GM23338 (cell line): ENCODE measurements at places on chromosomes 3 and 15. TPM values are rescaled to one million over a fixed set of nuclear protein-coding genes. Genes with fewer than 3 reads are reported as not detected.

The GOLGA8Q gene
- not detected in 2 replicates for total RNA-seq

The PROS1 gene
- total RNA-seq, result 2.5 and 4.1 TPM in 2 replicates

- no peak overlapping the region for H3K4me3 ChIP-seq
- H3K4me1 ChIP-seq, result no peaks in the 10 kb centered on the region; the same call in 1 of the 2 replicates
- no peaks in the 10 kb centered on the region for H3K36me3 ChIP-seq
- H3K27ac ChIP-seq, result no peak overlapping the region
- no peaks in the 10 kb centered on the region for H3K27me3 ChIP-seq
These were observed 7.6 kb downstream of the CX3CR1 start for GRCh38 chr3:39272191-39272590.

- no peaks in the 10 kb centered on the region for H3K36me3 ChIP-seq
- H3K27me3 ChIP-seq, result no peaks in the 10 kb centered on the region
- DNase-seq, result no peak
- no peak overlapping the region for H3K27ac ChIP-seq
These were observed 38.8 kb upstream of the PLXND1 start for GRCh38 chr3:129645286-129645685.

DNA sequence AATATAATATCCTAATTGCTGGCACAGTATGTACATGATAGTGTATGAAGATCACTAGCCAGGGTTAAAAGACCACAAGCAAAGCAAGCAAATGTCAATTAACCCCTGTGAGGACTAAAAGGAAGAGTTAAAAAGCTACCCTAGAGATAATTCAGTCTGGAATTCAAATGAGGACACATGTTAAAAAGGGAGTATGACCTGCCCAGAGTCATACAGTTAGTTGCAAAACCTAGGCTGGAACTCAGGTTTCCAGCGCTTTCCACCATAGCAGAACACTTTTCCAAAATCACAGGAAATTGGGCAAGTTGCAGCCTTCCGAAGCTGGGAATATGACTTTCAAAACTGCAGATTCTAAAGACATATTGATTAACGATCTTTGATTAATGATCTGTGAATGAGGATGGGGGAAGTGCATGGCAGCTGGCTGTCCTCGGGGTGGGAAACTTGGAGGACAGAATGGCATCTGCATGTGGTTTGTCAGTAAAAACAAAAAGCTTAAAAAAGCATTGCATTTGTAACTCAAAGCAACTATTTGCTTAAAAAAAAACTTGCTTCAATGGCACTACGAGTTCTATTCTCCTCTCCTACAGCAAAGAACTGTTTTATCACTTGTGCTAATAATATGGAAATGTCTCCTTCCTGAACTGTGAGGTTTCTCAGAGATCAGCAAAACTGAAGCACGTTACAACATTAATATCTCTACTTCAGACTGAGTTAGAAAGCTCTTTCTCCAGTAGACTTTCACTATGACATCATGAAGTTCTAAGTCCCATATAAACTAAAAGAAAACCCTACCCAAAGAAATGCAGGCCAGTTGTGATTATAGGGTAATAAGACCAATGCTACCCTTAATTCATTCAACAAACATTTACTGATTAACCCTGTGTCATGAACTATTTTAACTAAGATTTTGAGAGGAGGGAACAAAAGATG, 46.2 kb downstream of the IGSF11 start:
- peaks cover 52% of the 10 kb centered on the region for H3K4me1 ChIP-seq
- peaks cover 3% of the 10 kb centered on the region; the same call in 1 of the 2 replicates for H3K27me3 ChIP-seq
- peak overlapping the region; percentile 27 for H3K4me3 ChIP-seq
- peak; percentile 15 for DNase-seq
- H3K27ac ChIP-seq, result no peak overlapping the region
- H3K36me3 ChIP-seq, result no peaks in the 10 kb centered on the region
